ENCODE measurements at places on chromosomes 7 and 10.

- peak; percentile 87 for DNase-seq
Measured at GRCh38 chr7:27901028-27901760, 161.2 kb downstream of the TAX1BP1 start.

GRCh38 chr10:125002047-125002422 is 60.1 kb downstream of the ZRANB1 start:
- no peak for DNase-seq

DNA sequence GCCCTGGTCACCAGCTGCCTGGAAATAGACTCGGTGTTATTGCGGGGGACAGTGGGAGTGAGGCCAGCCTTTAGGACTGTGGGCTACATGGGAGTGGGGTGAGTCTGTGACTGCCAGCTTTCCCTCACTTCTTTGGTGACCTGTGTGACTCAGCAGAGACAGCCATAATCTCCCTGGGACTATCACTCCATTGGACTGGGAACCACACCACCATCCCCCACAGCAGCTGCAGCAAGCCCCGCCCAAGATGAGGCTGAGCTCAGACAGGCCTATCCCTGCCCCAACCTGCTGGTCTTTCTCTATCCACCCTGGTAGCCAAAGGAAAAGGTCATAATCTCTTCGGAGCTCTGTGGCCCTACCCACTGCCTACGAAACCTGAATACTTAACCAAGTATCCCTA is 263.2 kb downstream of the FZD1 start:
- DNase-seq: no peak

GRCh38 chr7:156198277-156198676 is 386.0 kb upstream of the SHH start:
- no peak for DNase-seq

GRCh38 chr10:63644418-63645142 is 123.4 kb downstream of the REEP3 start:
- no peak for DNase-seq

GRCh38 chr10:120810298-120810697 is 40.9 kb upstream of the WDR11 start:
- no peak for DNase-seq

- DNase-seq: no peak
Measured at GRCh38 chr10:110514848-110515247, 17.1 kb downstream of the DUSP5 start.

GRCh38 chr7:74092321-74092963 is 8.8 kb downstream of the LIMK1 start:
- DNase-seq: no peak

GRCh38 chr10:34629084-34629483 is 186.0 kb downstream of the PARD3 start:
- DNase-seq: no peak

- no peak for DNase-seq
Measured at GRCh38 chr10:33596422-33596821, 262.0 kb upstream of the NRP1 start.

- no peak for DNase-seq
Measured at GRCh38 chr7:16889305-16889704, 7.5 kb upstream of the AGR3 start.

DNA sequence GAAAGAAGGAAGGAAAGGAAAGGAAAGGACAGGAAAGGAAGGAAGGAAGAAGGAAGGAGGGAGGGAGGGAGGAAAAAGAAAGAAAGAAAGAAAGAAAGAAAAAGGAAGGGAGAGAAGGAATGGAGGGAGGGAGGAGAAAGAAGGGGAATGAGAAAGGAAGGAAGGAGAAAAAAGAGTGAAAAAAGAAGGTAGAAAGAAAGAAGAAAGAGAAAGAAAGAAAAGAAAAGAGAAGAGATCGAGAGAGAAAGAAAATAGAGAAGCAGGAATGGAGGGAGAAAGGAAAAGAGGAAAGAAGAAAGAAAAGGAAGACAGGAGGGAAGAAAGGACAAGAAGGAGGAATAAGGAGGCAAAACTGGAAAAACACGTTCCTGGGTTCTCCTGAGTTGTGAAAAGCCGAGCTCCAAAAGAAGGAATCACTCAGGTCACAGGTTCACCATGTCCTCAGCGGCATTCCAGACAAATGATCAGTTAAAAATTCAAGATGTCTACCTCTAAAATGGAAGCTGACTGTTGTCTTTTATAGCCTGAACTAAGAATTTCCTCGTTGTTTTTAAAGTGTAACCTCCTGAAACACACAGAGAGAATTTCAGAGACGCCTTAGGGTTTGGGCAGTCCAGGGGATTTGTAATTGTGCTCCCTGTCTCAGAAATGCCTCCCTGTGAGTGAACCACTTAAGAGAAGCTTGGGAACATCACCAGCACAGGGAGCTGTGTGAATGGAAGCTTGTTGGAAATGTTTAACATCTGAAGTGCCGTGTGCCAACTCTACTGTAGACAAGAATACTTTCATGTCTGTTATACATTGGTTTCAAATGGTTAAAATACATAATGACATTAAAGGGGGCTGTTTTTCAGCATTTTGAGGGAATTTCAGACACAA is 80.7 kb downstream of the INHBA start:
- DNase-seq: no peak

- DNase-seq: no peak
Measured at GRCh38 chr10:30166929-30167328, 107.5 kb upstream of the JCAD start.

GRCh38 chr7:122546496-122546895 is 152.4 kb downstream of the RNF133 start:
- DNase-seq: no peak

GRCh38 chr7:137084607-137085380 is 216.3 kb downstream of the CHRM2 start:
- peak; percentile 35 for DNase-seq

DNA sequence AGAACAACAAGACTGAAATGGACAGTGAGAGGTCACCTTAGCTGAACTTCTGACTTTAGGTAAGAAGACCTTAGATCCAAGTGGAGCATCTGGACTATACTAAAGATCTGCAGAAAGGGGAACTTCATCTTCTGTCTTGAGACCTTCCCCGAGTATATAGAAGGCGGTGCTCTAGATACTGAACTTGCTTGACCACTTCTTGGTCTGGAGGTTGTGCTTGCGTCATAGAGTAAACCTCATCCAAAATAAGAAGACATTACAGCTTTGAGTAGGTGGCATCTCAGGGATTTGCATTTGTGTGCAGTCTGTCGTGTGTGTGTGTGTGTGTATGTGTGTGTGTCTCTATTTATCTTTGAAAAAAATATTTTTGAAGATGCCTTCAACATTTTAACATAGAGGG is 157.5 kb downstream of the CHN2 start:
- DNase-seq: no peak

DNA sequence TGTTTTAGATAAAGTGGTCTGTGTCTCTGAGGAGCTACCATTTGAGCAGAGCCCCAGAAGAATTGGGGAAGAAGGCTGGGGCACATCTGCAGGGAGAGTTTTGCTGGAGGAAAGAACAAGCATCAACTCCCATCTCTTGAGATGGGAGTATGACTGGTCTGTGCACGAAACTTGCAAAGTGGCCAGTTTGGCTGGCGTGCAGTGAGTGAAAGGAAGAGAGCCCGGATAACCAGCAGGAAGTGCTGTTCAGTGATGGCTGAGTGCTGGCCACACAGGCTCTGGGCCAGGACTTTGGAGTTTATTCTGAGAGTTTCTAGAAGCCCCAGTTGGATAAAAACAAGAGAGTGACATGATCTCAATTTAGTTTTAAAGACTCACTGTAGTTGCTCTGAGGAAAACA is 34.4 kb upstream of the SVIL start:
- DNase-seq: no peak

- DNase-seq: peak; percentile 52
Measured at GRCh38 chr10:48431871-48432270, 125.4 kb downstream of the MAPK8 start.

GRCh38 chr10:5038733-5039132 is 35.1 kb upstream of the AKR1C2 start:
- DNase-seq: no peak

DNA sequence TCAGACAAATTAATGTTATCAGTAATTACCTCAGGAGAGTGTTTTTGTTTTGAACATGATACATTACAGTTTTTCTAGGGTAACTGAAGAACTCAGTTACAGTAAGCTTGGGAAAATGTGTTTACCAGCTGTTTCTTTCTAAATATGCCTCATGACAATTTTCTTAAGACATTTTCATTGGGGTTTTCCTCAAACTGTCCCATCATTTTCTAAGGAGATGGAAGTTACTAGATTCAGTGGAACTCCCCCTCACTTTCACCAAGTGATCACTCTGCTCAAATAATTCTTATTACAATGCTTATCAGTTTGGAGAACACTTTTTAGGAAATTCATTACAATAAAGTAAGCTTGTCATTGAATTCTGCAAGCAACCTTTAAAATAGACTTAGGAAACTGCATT is 6.4 kb upstream of the SPAG6 start:
- DNase-seq: no peak

GRCh38 chr10:78473006-78473405 is 439.3 kb downstream of the RPS24 start:
- DNase-seq: no peak

GRCh38 chr7:135326636-135327280 is 93.1 kb downstream of the STRA8 start:
- no peak for DNase-seq

GRCh38 chr10:129741280-129741977 is 222.6 kb downstream of the EBF3 start:
- no peak for DNase-seq

GRCh38 chr10:48490571-48490940 is 114.3 kb downstream of the ARHGAP22 start:
- no peak for DNase-seq

DNA sequence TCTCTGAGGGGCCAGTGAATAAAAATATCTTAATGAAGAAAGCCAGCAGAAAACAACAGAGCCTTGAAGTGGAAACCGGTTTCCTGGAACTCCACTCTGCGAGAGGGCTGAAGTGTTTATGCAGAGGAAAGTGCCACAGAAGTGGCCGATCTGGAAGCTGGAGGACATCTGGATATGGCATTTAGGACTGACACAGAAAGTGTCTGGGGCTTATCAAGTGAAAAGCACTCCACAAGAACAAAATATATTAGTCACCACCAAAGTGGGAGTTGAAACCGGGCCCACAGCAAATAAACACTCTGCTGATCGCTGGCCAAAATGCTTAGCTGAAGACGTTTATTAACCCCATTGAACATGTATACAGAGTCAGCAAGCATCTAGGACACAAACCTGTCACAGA is 7.8 kb downstream of the NOD1 start:
- DNase-seq: peak; percentile 78

GRCh38 chr10:4107285-4107851 is 322.4 kb upstream of the KLF6 start:
- no peak for DNase-seq

DNA sequence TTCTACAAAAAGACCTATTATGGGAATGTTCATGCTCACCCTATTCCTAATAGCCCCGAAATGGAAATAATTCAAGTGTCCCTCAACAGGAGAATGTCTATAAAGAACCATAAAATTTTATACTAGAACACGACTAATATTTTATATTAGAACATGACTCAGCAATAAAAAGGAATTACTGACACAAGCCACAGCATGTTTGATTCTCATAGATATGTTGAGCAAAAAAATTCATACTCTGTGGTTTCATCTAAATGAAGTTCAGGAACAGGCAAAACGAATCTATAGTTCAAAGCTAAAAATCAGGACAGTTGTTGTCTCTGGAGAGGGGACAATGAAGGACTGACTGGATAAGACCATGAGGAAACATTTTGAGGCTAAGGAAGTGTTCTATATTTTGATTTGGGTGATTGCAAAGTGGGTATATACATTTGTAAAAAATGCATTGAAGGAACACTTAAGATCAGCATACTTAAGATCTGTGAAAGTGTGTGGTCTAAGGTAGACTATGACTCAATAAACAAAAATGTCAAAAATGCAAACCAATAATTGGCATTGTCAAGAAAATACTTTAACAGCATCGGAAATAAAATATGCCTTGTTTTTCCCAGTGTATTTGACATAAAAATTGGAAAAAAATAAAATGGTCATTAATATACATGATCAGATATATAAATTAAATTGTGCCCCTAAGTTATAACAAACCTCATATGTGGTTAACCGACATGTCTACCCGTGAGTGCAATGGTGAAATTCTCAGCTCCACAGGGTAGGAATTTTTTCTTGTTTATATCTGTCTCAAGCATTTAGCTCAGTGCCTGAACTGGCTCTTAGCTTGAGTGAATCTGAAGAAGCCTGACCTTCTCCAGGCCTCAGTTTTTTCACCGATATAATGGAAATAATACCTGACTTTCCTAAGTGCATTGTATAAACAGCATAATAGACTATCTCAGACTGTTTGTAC is 124.9 kb upstream of the CTTNBP2 start:
- DNase-seq: no peak

DNA sequence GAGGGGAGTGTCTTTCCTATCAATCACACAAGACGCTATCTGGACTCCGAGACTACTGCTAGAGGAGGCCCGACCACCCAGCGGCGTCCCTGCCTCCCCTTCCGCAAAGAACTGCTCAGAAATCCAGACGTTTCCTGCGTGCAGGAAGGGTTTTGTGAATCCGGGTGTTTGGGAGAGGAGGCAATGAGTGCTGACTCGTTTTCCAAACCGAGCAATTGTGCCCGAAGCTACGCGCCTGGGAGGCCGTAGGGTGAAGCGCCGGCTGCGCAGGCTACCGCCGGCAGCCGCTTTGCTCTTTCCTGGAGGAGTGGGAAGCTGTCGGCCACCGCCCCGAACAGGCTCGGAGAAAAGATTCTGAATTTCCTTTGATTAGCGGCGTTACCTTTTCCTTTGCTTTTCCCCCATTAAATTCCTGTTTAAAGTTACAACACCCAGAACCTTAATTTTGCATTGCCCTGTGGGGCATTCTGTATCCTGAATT is 5.3 kb downstream of the VAX1 start:
- no peak for DNase-seq

GRCh38 chr10:3655528-3655927 is 129.5 kb downstream of the KLF6 start:
- DNase-seq: no peak

GRCh38 chr10:6423004-6423403 is 157.1 kb downstream of the PRKCQ start:
- DNase-seq: no peak

DNA sequence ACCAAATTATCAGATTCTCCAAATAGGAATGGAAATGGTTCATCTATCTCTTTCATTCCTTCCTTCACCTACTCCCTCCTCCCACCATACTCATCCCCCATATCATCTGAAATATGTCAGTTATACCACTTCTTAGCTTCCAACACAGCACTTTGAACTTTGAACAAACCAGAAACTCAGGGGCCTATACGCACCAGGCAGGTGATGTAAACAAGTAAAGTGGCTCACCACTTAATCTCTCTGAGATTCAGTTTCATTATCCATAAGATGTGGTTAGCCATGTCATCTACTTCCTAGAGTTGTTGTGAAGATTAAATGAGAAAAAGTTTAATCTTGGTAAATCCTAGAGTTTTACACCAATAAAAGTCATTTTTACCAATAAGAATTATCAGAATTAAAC is 65.9 kb upstream of the LRRN3 start:
- DNase-seq: no peak

- peak; percentile 53 for DNase-seq
Measured at GRCh38 chr10:60182691-60183090, 207.0 kb downstream of the ANK3 start.

DNA sequence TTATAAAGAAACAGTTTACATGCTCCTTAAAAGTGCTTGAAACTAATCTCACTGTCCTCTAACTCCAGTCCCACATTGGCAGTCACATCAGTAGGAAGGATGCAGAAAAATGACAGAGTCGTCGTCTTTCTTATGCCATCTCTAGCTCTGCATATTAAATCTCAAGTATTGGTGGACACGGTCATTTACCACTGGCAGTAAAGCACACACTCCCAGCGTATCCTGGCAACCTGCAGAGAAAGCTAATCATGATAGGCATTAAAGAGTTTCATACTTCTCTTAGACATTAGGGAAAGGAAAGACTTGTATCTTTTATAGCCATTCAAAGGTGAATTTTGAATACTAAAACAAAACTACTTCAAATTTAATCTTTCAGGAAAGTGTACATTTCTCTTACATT is 202.0 kb upstream of the COBL start:
- DNase-seq: no peak
